ENCODE measurements at places on chromosomes 7 and 10. TPM values are rescaled to one million over a fixed set of nuclear protein-coding genes. Genes with fewer than 3 reads are reported as not detected.

GRCh38 chr7:28179120-28180030, 1.2 kb downstream of the JAZF1 start:
- H3K27ac ChIP-seq, result no peak overlapping the region
- no peaks in the 10 kb centered on the region for H3K36me3 ChIP-seq
- peaks cover 11% of the 10 kb centered on the region for H3K4me1 ChIP-seq
- H3K27me3 ChIP-seq, result peaks cover 17% of the 10 kb centered on the region
- H3K4me3 ChIP-seq, result peak overlapping the region; percentile 33

GRCh38 chr7:75756991-75757676, 14.9 kb downstream of the CCL26 start:
- no peaks in the 10 kb centered on the region for H3K27me3 ChIP-seq
- H3K4me1 ChIP-seq, result peaks cover 3% of the 10 kb centered on the region
- H3K4me3 ChIP-seq, result no peak overlapping the region
- DNase-seq, result peak; percentile 63
- H3K27ac ChIP-seq, result no peak overlapping the region

DNA sequence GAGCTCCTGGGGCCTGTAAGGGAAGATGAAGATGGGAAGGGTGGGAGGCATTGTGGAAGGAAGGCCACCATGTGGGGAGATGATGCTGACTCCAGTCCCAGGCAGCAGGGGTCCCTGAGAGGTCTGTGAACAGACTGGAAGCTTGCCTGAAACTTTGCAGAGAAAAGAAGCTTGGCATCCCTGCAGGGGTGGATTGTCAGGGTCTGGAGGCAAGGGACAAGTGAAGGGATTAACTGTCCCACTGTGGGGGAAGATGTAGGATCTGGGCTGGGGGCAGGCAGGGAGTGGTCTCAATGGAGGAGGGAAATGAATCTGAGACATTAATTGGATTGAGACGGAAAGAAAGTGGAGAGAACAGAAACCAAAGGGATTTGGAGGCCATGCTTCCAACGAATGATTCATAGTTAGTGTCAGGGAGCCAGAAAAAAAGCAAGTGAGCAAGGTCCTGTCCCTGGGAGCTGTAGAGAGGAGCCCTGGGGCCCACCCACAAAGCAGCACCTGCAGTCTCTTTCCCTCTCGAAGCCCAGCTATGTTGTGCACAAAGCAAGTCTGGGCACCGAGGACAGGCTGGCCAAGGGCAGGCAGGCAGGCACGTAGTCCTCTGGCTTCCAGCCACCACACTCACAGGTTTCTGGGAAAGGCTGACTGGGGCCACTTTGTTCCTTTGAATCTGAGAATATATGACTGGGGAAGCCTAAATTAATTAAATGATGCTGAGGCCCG, 4.7 kb upstream of the SLC18A3 start:
- H3K4me1 ChIP-seq, result peaks cover 11% of the 10 kb centered on the region
- H3K27me3 ChIP-seq, result no peaks in the 10 kb centered on the region
- H3K27ac ChIP-seq, result no peak overlapping the region

DNA sequence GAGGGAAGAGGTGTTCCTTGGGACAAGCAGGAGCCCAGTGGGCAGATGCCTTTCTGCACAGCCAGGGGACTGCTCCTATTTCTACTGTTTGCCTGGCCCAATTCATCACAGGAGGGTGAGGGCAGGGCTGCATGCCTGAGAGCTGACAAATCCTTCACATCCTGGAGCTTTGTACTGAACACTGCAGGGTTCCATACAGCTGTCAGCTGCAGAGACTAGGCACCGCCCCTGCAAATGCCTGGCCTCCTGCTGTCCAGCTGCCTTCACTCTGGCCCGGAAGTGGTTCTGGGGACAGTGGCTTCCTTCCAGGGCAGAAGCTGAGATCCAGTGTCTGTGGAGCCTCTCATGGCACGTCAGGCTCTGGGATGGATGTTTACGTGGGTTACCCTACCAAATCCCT, 470.7 kb downstream of the DNAJB6 start:
- no peak overlapping the region for H3K27ac ChIP-seq
- peaks cover 47% of the 10 kb centered on the region for H3K27me3 ChIP-seq
- no peak overlapping the region for H3K4me3 ChIP-seq

DNA sequence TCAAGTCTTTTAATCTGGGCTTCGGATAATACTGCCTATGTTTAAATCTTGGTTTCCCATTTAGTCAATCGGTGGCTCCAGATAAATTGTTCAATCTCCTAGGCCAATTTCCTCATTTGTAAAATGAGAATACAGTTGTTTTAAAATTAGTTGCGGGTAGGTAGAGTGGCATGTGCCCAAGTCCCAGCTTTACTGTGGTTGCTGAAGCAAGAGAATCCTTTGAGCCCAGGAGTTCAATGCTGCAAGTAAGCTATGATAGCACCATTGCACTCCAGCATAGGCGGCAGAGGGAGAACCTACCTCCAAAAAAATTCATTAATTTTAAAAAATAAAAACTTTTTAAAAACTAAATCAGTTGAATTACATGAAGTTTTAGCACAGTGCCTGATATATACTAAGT, 7.3 kb downstream of the RNF216 start:
- H3K36me3 ChIP-seq, result peaks cover 39% of the 10 kb centered on the region
- H3K27ac ChIP-seq, result peak overlapping the region; percentile 42
- H3K4me3 ChIP-seq, result no peak overlapping the region
- peaks cover 15% of the 10 kb centered on the region for H3K4me1 ChIP-seq

- no peaks in the 10 kb centered on the region for H3K27me3 ChIP-seq
- DNase-seq, result peak; percentile 53
- H3K27ac ChIP-seq, result no peak overlapping the region
- H3K4me1 ChIP-seq, result no peaks in the 10 kb centered on the region
- H3K36me3 ChIP-seq, result peaks cover 5% of the 10 kb centered on the region
Measured at GRCh38 chr7:130560972-130561371, 69.1 kb downstream of the MEST start.

GRCh38 chr7:128275681-128276080, 34.6 kb downstream of the LEP start:
- no peak overlapping the region for H3K4me3 ChIP-seq
- H3K27me3 ChIP-seq, result peaks cover 45% of the 10 kb centered on the region
- peaks cover 17% of the 10 kb centered on the region for H3K4me1 ChIP-seq
- no peak overlapping the region for H3K27ac ChIP-seq
- DNase-seq, result no peak
- H3K36me3 ChIP-seq, result no peaks in the 10 kb centered on the region

GRCh38 chr7:55477781-55478374, 94.4 kb downstream of the VOPP1 start:
- H3K4me3 ChIP-seq, result no peak overlapping the region
- H3K36me3 ChIP-seq, result peaks cover 4% of the 10 kb centered on the region
- H3K27ac ChIP-seq, result no peak overlapping the region
- DNase-seq, result no peak

DNA sequence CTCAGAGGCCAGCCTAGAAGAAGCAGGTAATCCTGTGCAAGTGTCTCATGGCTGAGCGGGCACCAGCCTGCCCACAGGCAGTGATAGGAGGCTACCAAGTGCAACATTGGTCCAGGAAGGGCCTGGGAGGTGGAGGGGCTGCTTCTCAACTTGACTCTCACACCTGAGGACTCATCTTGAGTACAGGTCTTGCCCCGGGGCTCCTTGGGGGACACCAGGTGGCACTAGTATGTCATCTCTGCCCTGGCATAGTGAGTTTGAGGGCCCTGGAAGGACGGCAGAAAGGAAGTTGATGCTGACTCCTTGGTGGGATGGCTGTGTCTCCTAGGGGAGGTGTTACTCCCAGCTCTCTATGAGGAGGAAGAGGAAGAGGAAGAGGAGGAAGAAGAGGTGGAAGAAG, 2.3 kb downstream of the CCDC136 start:
- no peak for DNase-seq
- H3K4me1 ChIP-seq, result peaks cover 18% of the 10 kb centered on the region
- no peak overlapping the region for H3K4me3 ChIP-seq
- peaks cover 17% of the 10 kb centered on the region for H3K36me3 ChIP-seq

- no peaks in the 10 kb centered on the region for H3K36me3 ChIP-seq
- DNase-seq, result no peak
- peaks cover 5% of the 10 kb centered on the region for H3K27me3 ChIP-seq
Measured at GRCh38 chr7:142523821-142524460, 225.3 kb upstream of the PRSS1 start.

- peaks cover 54% of the 10 kb centered on the region for H3K4me1 ChIP-seq
- H3K27me3 ChIP-seq, result no peaks in the 10 kb centered on the region
- DNase-seq, result peak; percentile 98
- peak overlapping the region; percentile 68 for H3K4me3 ChIP-seq
Measured at GRCh38 chr7:128405471-128406313, 4.1 kb downstream of the IMPDH1 start.

- peak within 1 kb of the TSS; percentile 46 for H3K4me3 ChIP-seq
- H3K27me3 ChIP-seq, result no peaks in the 10 kb centered on the region
- H3K4me1 ChIP-seq, result peaks cover 13% of the 10 kb centered on the region
Measured at GRCh38 chr10:13528875-13529713, at the start of gene BEND7. BEND7 (minus strand) TSS chr10:13529014; CDS start chr10:13528533, 481 bp downstream.

DNA sequence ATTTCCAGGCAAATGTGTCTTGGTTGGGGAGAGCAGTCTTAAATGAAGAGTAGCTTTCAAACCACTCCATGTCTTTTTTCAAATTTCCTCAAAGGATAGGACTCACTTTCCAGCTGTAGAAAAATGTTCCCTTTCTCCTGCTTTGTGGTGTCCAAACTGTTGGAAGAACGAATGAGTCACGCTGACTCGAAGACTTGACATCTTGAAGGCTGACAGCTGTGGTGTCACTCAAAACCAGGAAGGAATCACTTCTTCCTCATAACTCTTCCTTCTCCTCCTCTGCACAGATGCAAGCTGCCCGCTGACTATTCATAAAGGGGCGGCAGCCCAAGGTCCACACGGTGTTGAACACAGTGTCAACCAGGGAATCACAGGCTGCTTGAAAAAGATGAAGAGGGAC, 19.2 kb downstream of the PLA2G12B start:
- H3K4me3 ChIP-seq, result no peak overlapping the region
- no peaks in the 10 kb centered on the region for H3K36me3 ChIP-seq
- H3K27ac ChIP-seq, result no peak overlapping the region
- peak; percentile 34 for DNase-seq
- H3K4me1 ChIP-seq, result peaks cover 14% of the 10 kb centered on the region
- H3K27me3 ChIP-seq, result 0 out of 2 replicates have a peak, but pooled peaks cover 5% of the 10 kb centered on the region

DNA sequence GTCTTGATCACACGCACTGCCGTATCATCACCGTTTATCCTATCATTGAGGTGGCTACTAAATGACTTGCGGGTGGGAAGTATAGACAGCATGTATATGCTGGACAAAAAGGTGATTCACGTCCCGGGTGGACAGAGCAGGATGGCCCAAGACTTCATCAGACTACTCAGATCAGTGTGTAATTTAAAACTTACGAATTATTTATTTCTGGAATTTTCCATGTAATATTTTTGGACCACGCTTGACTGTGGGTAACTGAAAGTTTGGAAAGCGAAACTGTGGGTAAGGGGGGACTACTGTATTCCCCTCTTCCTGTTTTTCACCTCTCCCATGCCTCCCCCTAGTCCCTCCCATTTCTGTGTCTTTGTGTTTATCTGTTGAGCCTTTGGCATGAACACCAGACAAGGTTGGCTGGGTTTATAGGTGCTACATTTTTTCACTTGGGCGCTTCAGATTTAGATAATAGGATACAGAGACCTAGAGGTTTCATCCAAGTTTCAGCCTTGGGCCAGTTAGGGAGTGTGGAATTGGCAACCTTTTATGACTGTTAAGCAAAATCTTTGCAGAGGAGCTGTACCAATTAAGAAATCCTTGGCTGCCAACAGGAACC, 55.8 kb downstream of the RBM20 start:
- DNase-seq, result no peak
- no peaks in the 10 kb centered on the region for H3K36me3 ChIP-seq
- H3K27ac ChIP-seq, result no peak overlapping the region
- peaks cover 8% of the 10 kb centered on the region for H3K4me1 ChIP-seq
- no peak overlapping the region for H3K4me3 ChIP-seq

GRCh38 chr7:49773218-49773935, at the start of gene VWC2:
VWC2 (plus strand) TSS chr7:49773638; CDS start chr7:49775436, 1,798 bp downstream.
- DNase-seq, result no peak
- H3K4me3 ChIP-seq, result no peak within 1 kb of the TSS
- no peaks in the 10 kb centered on the region for H3K4me1 ChIP-seq
- no peak within 1 kb of the TSS for H3K27ac ChIP-seq

GRCh38 chr10:121362026-121362425, 236.2 kb downstream of the FGFR2 start:
- H3K4me1 ChIP-seq, result no peaks in the 10 kb centered on the region
- H3K4me3 ChIP-seq, result no peak overlapping the region
- no peaks in the 10 kb centered on the region for H3K36me3 ChIP-seq
- no peaks in the 10 kb centered on the region for H3K27me3 ChIP-seq
- no peak for DNase-seq
- no peak overlapping the region for H3K27ac ChIP-seq

DNA sequence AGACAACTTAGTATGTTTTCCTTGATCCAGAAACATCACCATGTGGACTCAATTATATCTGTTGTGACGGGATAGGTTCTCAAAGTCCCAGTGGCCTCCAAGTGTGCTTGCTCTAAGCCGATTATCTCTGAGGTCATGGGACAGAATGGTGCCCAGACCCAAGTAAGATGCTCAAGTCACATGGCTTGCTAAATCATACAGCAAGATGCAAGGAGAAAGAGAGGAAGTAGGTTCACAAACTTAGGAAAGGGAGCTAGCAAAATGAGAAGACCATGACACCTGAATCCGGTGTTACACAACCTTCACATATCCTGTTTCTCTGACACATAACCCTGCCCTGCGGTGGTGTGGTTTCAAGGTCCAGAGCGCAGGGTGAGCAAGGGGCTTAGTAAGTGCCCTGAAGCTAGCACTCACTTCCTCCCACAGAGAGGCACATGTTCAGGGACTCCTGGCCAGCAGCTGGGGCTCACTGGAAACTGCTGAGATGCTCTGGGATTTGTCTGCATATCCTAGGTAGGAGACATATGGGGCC, 590.9 kb upstream of the ANKRD30A start:
- no peak overlapping the region for H3K4me3 ChIP-seq
- DNase-seq, result no peak
- no peaks in the 10 kb centered on the region for H3K27me3 ChIP-seq
- no peaks in the 10 kb centered on the region for H3K36me3 ChIP-seq
- H3K27ac ChIP-seq, result no peak overlapping the region

GRCh38 chr7:24812305-24812945, 55.2 kb upstream of the GSDME start:
- no peak overlapping the region for H3K4me3 ChIP-seq
- peaks cover 83% of the 10 kb centered on the region for H3K36me3 ChIP-seq
- peak; percentile 62 for DNase-seq
- no peaks in the 10 kb centered on the region for H3K4me1 ChIP-seq

- no peak overlapping the region for H3K27ac ChIP-seq
- no peaks in the 10 kb centered on the region for H3K4me1 ChIP-seq
- no peak for DNase-seq
Measured at GRCh38 chr10:118032564-118032963, 14.2 kb downstream of the RAB11FIP2 start.

RARRES2 gene
- 1.8 TPM for total RNA-seq

SPAG6 gene
- 6.6 TPM for total RNA-seq

GBX1 gene
- not detected for total RNA-seq

MPP7 gene
- total RNA-seq, result 0.38 TPM

ARHGAP21 gene
- 60.8 TPM for total RNA-seq

MRLN gene
- not detected for total RNA-seq

NANOS1 gene
- 0.89 TPM for total RNA-seq

SLC26A3 gene
- 0.86 TPM for total RNA-seq

C7orf33 gene
- not detected for total RNA-seq

NPFFR1 gene
- total RNA-seq, result not detected

NSMCE4A gene
- total RNA-seq, result 41.1 TPM

PTPN20 gene
- not detected for total RNA-seq

Measured in K562 (cell line).